Fibroblast of skin of abdomen (primary cell): ENCODE measurements at places on chromosomes 1 and 21.

DNA sequence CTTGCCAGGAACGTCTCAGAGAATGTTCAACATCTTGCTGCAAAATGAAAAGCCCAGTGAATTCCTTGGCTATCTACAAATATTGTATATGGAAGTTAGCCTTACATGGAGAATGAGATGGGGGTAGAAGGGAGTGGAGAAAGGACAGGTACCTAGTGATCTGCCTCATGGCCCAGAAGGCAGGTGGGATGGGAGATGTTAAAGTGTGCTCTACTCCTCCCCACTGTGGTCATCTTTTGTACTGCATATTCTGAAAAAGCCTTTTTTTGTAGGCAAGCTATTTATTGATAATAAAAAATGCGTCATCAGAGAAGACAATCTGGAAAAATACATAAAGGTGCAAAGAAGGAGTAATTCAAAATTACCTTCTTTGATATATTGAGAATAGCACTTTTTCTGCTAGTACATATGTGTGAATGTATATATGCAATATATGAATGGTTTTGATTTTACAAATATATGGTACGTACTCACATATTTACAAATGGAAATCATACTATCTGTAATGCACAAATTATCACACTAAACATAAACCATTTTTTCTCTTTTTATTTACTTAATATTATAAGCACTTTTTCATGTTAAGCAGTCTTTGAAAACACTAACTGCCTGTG lies 19.1 kb upstream of the SLC5A9 start:
- peak; percentile 20 for DNase-seq

GRCh38 chr21:34992736-34993398 lies 56.2 kb downstream of the RUNX1 start:
- no peak for DNase-seq

GRCh38 chr1:107532318-107532717 lies 391.5 kb downstream of the NTNG1 start:
- DNase-seq, result no peak

DNA sequence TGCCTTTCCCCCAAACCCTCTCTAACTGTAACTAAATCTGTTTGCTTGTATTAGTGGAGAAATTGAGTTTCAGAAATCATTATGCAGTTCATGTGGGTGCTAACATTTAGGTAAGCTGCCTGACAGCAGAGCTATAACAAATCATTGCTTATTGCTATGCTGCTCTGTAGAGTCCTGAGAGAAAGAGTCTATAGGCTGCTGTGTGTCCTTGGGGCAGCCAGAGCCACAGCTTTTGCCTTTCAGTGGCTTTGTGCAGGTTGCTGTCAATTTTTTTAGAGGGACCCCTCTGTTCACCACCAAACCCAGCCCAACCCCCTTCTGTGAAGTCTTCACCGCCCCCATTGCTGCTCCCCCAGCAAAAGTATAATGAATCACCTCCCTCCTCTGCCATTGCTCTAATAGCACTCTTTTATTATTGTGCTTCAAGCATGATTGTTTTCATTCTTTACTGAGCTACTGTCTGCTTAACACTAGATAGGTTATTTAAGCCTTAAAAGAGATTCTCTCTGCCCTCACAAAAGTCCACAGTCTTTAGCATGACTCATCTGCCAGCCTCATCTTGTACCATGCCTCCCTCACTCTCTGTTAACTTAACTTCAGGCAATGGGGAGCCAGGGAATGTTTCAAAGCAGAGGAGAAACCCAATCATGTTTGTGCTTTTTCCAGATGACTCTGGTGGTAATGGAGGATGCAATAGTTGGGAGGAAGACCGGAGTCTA lies 38.6 kb downstream of the DIRAS3 start:
- DNase-seq, result no peak

- DNase-seq, result no peak
These were observed 850 bp downstream of the PANK4 start for GRCh38 chr1:2525572-2525919.

DNA sequence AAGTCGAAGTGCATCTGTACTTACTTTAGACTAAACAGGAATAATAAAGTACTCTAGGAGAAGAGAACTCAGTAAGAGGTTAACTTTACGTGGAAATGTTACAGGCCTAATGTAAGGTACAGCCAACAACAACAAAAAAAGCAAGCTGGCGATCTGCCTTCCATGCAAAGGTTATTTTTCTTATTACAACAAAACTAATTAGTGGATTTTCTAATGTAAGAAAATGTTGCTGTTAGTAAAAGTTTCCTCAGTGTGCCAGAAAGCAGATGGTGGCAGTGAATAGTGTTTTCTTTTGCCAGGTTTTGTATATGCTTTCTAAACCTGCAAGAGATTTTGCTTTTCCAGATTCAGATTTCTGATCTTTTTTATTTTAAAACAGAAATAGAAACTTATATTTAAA lies 179.2 kb downstream of the NFIA start:
- no peak for DNase-seq

DNA sequence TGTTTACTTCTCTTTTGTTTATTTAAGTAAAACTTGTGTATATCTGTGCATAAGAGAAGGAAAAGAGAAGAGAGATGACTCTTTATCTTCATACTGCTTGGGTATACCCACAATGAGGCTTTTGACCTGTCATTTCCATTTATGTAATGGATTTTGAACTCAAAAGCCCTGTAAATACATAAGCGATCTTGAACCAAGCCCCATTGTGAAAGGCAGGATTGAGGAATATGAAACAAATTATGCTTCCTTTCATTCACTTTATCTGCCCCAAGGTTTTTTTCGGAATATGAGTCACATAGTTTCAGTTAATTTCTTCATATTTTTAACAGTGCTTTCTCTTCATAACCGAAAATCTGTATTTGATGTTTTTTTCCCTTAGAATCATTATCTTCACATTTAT lies 21.4 kb downstream of the CNST start:
- DNase-seq, result peak; percentile 63

GRCh38 chr1:3610527-3611169 lies 660 bp downstream of the MEGF6 start:
- DNase-seq, result peak; percentile 47

DNA sequence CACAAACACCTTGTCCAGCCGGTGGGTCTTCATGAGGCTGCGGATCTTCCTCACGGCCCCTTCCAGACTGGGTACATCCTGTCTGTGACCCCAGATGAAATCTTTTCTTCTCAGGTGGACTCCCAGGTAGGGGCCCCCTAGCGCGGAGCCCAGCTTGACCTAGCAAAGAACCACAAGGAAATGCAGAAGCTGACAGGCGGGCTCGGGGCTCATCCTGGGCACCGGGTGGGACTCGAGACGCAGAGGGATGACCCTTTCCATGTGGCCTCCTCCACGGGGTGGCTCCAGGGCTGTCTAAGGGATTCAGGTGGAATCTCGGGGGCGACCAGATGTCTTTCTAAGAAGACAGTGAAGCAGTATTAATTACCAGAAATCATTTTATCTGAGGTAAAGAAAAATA lies 17.8 kb downstream of the POFUT2 start:
- no peak for DNase-seq

DNA sequence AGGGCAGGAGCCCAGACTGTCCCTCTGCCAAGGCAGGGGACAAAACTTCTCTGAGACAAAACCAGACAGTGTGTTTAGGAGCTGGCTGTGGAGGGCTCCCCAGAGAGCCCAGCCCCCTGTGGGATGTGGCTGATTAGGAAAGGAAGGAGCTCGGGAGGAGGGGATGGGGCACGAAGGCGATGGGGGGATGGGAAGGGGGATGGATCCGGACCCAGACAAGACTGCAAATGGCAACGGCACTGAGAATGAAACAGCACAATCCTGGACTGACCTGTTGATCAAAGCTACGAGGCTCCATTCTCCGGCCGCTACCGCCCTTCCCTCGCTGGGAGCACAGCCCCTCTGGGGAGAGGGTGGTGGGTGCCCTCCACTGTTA lies 33.1 kb downstream of the FOXO6 start:
- DNase-seq, result no peak

- DNase-seq, result no peak
These were observed 27.4 kb downstream of the LRRC3 start for GRCh38 chr21:44482581-44483287.

GRCh38 chr21:40143822-40144525 lies 276.7 kb downstream of the PCP4 start:
- DNase-seq, result peak; percentile 48

DNA sequence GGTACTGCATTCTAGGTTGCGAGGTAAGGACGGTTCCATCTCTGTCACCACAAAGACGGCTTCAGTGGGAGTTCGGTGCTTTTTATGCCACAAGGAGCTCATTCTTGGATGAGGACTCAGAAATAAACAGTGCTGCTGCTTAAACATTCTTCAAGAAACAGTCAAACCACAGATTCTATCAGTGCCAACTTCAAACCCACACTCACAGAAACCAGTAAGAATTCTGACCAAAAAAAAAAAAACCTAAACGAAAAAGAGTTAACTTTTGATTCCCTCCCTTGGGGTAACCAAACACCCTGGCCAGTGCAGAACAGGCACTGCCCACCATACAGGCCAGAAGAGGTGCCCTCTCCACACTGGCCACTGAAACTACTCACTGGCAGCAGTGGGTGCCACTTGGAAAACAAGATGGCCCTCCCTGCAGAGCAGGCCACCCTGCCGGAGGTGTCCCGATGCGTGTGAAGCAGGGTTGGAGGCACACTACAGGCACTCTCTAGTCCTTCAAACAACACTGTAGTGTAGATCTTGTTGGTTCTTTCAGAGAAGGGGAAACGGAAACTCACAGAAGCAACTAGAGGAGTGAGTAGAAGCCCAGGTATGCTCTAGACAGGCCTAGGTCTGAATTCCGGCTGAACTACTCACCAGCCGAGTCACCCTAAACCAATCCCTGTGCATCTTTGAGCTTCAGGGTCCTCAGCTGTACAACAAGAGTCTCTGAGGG lies 87.3 kb upstream of the TLR5 start:
- DNase-seq, result peak; percentile 92

GRCh38 chr1:57887964-57888491 lies 464.2 kb upstream of the DAB1 start:
- peak; percentile 60 for DNase-seq

- no peak for DNase-seq
These were observed 133.4 kb downstream of the CASZ1 start for GRCh38 chr1:10662824-10663677.

DNA sequence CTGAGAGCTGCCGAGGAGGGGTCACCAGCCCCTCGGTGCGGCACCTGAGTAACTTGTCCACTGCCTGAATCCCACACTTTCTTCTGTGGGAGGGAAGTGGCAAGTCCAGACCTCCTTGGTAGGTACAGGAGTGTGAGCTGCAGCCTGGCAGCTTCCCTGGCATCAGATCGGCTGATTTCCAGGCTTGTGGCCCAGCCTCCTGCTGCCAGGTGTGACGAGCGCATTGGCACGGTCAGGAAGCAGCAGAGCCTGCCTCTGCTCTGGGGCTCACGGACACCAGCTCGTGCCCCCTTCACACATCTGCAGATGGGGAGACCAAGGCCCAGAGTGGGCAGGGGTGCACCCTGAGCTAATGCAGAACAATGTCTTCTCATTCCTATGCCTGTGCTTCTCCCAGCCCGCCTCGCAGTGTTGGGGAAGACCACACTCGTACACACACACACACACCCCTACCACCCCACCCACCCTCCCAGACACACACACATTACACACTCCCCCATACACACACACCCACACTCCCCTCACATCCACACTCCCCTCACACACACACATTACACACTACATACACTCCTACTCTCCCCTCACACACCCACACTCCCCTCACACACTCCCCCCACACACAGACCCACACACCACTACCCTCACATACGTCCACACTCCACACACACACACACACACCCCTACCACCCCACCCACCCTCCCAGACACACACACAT lies 33.1 kb upstream of the SELENON start:
- no peak for DNase-seq

DNA sequence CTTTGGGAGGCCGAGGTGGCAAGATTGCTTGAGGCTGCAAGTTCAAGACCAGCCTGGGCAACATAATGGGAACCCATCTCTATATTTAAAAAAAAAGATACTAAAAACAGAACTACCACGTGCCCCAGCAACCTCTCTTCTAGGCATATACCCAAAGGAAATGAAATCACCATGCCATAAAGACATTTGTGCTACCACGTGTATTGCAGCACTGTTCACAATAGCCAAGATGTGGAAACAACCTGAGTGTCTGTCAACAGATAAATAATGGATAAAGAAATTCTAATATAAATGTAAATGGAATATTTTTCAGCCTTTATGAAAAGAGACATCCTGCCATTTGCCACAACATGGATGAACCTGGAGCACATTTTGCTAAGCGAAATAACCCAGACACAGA lies 128.6 kb downstream of the PCNX2 start:
- no peak for DNase-seq

GRCh38 chr1:236681219-236681618 lies 5.1 kb upstream of the ACTN2 start:
- no peak for DNase-seq

DNA sequence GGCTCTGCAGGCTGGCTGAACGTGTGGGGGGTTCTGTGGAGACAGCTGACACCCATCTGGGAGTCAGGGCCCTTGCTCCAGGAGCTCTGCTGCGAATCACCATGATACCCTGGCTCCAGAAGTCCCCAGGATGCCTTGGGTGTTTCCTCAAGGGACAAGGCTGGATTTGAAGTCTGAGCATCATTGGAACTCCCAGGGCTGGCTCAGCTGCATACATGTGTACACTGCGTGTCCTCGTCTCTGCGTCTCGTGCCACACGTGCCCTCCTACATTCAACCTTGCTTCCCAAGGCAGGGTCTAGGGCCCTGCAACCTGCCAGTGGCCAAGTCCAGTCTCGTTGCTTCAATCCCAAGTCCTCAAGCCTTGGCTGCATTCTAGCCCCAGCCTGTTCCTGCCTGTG lies 11.7 kb downstream of the CSF1 start:
- no peak for DNase-seq

- no peak for DNase-seq
These were observed 46.6 kb upstream of the IPO9 start for GRCh38 chr1:201782353-201782752.

DNA sequence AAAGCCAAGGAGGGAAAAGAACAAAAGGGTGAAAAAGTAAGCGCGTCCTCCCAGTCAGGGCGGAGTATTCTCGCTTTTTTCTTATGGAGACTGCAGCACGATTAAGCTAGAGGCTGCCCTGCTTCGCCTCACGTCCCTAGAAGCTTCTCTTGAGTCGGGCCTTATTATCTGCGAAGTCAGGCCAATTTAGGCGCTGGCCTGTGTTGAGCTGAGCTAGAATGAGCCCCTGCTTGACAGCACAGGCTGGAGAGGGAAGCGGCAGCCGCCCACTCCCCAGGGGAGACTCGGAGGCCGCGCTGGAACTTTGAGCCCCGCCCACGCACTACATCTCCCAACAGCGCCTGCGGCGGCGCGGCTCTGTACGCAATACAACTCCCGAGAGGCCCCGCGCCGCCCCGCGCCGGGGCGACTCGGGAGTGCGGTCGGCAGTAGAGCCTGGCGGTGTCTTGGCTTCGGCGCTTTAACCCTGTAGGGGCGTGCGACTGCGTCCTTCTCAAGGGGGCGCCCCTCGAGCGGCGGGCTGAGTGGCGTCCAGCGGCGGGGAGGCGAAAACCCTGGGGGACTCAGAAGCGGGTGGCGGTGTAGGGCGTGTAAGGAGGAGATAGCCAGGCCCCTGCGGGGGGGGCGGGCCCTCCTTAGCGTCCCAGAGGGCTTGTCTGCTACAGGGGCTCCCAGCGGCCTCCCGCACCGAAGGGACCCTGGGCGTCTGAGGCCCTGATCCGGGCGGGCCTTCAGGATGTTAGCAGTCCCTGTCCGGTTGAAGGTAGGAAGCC lies 888 bp downstream of the ZNF436 start:
- peak; percentile 93 for DNase-seq
